ENCODE measurements at places on chromosomes 13 and 19. TPM values are rescaled to one million over a fixed set of nuclear protein-coding genes. Genes with fewer than 3 reads are reported as not detected.

Gene ZNF497
- 0.35 TPM for total RNA-seq

Gene WDR87
- not detected for total RNA-seq

Gene ZNF98
- total RNA-seq, result 0.96 TPM

Gene ATP4A
- total RNA-seq, result 16.9 TPM

DNA sequence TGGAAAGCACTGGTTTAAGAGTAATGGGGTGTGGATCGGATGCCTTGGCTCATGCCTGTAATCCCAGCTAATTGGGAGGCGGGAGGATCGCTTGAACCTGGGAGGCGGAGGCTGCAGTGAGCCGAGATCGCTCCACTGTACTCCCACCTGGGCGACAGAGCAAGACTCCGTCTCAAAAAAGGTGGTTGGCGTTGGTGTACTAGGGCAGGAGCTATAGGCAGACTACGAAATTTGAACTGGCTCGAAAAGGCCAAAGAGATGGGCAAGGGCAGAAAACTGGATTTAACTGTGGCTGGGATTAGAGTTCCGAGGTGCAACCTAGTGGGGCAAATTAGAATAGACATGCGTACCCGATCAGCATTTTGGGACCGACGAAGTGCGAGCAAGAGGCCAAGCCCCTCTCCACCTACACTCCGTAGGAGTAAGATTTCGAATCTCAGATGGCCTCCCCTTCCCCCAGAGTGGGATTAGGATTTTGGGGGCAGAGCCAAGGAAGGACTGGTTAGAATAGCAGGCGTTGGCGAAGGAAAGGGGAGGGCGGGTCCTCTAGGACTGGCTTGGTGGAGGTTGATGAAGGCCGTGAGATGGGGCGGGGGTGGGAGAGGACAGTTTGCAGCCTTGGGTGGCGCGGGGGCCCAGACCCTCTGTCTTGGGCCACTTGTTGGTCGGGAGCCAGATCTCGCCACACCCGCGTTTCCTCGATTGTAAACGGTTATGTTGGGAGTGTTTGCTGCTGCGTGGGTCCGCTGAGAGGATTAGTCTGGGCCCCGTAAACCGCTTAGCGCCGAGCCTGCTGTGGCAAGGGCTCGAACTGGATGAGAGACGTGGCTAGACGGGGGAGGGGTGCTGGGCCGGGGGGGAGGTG is 2.0 kb upstream of the INAFM1 start:
- H3K27me3 ChIP-seq, result no peaks in the 10 kb centered on the region
- peak overlapping the region; percentile 84 for H3K27ac ChIP-seq
- H3K4me1 ChIP-seq, result peaks cover 26% of the 10 kb centered on the region
- DNase-seq, result peak; percentile 36

DNA sequence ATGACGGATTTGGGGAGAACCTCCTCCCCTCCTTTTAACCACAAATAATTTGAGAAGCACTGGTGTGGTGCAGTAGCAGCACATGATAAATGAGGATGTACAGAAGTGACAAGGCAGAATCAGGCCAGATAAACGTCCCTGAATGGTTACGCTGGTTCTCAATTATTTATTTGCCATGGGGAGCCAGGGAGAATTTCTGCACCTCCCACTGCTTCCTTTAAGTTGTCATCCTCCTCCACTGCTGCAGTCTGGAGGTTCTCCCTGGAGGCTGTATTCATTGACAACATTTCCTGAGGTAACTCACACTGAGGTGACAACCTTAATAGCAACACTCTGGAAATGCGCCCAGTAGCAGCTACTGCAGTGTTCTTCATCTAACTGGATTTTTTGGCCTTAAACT is 308.9 kb upstream of the SLITRK1 start:
- no peak overlapping the region for H3K4me3 ChIP-seq
- no peaks in the 10 kb centered on the region for H3K27me3 ChIP-seq
- no peak overlapping the region for H3K27ac ChIP-seq
- no peak for DNase-seq
- H3K4me1 ChIP-seq, result no peaks in the 10 kb centered on the region

DNA sequence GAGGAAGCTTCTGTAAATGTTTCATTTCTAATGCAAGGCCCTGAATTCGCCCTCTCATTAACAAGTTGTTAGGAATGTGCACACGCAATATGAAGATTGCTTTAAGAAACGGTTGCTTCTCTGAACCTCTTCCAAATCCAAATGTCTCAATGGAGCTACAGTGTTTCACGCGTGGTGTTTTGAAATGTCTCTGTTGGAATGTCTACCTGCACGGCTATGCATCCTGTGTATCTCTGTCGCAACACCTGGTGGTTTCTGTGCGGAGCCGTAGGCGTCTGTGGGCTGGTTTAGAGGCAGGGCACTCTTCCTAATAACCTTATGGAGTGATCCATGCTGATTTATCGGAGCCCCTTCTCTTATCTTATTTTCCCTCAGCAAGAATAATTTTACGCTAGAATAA is 1584.2 kb upstream of the SLC10A2 start:
- H3K27me3 ChIP-seq, result no peaks in the 10 kb centered on the region
- H3K27ac ChIP-seq, result no peak overlapping the region
- DNase-seq, result no peak
- H3K4me3 ChIP-seq, result no peak overlapping the region
- H3K4me1 ChIP-seq, result no peaks in the 10 kb centered on the region
- H3K36me3 ChIP-seq, result no peaks in the 10 kb centered on the region

DNA sequence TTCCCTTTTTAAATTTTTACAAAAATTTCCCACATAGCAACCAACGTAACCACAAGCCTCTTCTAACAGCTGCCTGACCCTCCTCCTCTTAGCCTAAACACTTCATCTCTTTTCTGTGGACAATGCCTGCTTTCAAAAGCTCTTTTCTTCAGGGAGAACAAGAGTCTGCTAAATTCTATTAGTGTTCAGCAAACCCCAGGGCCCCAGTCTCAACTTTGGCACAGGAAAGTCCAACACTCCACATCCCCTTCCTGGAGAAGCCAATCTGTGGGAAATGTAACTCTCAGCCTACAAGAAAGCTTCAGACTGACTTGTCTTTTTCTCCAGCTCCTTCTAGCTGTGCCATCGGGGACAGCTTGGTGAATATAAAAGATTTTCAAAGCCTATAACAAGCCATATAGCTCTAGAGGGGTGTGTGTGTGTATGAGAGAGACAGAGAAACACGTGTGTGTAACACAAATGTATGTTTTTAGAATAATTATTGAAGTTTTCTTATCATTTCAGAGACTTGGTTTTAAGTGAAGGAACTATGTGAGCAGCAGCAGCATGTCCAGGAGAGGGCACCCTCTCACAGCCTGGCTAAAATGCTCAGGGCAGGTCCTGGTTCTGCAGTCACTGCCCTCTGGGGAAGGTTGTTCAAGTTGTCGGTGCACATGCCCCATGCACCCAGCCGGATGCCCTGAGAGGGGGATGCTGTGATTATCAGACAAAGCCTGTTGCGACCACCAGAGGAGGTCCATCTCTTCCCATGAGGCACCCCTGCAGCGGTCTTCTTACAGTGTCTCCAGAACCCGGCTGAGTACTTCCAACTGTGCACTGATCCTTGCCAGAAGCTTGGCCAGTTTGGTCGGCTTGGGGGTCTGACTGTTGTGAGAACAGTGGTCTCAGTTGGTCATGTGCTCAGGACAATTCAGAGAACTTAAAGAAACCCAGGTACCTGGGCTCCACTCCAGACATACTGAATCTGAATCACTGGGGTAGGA is 34.4 kb downstream of the CCDC70 start:
- H3K36me3 ChIP-seq, result no peaks in the 10 kb centered on the region
- DNase-seq, result peak; percentile 73
- H3K4me1 ChIP-seq, result no peaks in the 10 kb centered on the region
- no peak overlapping the region for H3K27ac ChIP-seq
- H3K27me3 ChIP-seq, result no peaks in the 10 kb centered on the region
- H3K4me3 ChIP-seq, result no peak overlapping the region

All from adrenal gland (tissue), 19 donors.